T-helper 9 cell (primary cell): ENCODE measurements at places on chromosomes 6 and 20.

DNA sequence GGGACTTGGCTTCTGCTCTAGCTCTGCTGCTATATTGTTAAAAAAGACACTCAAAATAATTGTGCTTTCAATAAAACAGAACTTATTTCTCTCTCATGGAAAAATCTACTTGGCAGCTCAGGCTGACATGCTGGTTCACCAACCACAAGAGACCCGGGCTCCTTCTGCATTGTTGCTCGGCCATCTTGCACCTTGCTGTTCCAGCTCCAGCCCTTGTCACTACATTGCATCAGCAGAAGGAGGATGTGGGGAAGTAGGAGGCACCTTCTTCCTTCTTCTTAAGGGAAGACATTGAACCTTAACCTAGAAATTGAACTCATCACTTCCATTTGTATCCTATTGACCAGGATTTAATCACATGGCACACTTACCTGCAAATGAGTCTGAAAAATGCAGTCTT lies 6.6 kb upstream of the C20orf202 start:
- no peak for DNase-seq

GRCh38 chr6:45118754-45119153 lies 209.4 kb upstream of the RUNX2 start:
- DNase-seq, result no peak

DNA sequence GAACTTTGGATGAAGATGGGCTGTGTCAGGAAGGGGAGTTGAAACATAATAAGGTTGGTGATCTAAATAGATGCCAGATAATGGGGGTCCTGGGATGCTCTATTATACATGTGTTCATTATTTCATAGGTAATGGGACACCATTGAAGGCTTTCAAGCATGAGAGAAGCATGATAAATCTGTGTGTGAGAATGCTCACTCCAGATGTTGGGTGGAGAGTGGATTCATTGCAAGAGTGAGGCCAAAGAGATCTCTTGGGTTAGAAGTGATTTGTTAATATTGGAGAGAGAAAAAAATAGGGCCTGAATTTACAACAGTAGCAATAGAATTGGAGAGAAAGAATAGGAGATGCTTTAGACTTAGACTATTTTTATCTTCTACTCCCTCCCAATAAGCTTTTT lies 321.3 kb downstream of the SAMD5 start:
- DNase-seq, result no peak

- no peak for DNase-seq
Measured at GRCh38 chr6:156425359-156426020, 351.7 kb upstream of the ARID1B start.

- no peak for DNase-seq
Measured at GRCh38 chr6:15305909-15306308, 60.0 kb downstream of the JARID2 start.

DNA sequence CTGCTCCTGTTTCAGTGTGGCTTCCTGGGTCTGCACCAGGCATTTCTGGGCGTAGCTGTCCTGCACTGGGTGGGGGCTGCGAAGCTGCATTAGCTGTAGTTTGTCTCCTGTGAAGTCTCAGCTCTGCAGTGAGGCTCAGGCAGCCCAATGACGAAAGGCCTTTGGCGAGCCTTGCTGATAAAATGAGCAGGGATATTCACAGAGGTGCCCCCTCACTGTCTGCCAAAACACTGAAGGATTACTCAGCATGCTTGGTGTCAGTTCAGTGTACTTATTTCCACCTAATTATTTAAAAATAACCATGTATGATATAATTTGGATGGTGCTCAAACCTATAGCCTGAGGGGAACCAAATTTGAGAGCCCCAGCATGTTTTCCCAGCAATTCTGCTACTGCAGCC lies 73.5 kb downstream of the ECT2L start:
- DNase-seq, result no peak

- no peak for DNase-seq
Measured at GRCh38 chr20:56653211-56653610, 24.1 kb downstream of the TFAP2C start.

GRCh38 chr20:8389381-8390036 lies 257.4 kb downstream of the PLCB1 start:
- no peak for DNase-seq

DNA sequence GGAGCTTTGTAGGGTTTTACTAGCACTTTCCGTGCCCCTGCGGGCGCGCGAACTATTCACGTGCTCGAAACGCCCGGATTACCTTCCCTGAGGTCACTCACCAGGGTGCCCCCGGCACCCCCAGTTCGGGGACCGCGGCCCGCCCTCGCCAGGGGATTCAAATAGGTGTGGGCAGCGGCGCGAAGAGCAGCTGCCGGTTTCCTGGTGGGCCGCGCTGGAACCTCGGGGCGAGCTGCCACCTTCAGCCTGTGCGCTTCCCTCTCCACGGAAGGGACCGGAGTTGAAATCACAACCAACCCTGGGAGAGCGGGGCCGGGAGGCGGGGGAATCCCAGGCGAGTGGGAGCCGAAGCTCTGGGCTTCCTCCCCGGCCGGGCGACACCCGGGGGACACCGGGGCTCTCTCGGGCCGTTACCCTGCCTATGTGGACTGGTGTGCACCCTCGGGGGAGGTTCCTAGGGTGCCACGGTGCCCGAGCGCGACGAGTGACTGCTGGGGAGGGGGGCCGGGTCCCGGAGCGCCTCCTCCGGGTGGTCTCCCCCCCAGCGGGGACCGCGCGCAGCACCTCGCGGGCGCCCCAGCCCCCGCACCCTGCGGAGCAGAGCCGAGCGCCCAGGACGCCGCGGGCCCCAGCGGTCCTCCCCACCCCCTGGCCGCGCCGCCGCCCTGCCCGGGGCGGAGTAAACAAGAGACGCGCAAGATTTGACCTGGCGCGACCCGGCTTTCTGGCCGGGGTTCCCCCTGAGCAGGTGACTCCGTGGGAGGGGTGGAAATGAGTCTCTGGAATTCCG lies 2.1 kb upstream of the HIVEP2 start:
- DNase-seq, result peak; percentile 78

DNA sequence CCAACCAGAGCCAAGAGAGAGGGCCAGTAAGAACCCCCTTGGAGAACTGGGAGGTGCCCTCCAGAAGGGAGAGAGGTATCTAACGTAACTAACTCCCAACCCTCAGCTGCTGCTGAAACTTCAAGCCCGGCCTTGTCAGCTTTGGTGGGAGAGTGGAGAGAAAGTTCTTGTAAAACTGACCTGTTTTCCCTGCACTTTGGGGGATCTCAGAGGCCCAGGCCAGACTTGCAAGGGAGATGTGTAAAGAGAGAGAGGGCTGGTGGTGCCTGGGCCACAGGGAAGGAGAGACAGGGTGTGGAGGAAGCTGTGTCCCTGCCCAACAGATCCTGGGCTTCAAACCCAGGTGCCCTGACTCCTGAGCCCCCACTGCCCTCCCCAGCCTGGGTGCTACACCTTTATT lies 17.3 kb upstream of the IP6K3 start:
- DNase-seq, result no peak

DNA sequence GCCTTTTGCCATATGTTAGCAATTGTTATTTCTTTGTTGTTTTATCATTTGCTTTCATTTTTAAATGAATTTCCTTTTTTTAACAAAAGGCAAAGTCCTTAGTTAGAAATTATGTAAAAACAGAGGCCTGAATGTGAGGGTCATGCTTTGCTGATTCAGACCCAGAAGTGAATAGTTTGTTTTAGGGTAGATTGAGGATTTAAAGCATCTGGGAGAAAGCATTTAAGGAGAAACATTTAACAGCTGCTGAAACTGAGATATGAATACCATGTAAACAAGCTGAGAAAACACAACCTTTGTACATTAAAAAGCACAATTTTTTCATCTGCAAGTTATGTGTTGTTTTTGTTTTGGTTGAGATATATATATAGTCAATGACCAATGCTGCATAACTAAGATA lies 8.0 kb downstream of the HTR1B start:
- no peak for DNase-seq

GRCh38 chr20:1775117-1775516 lies 117.5 kb upstream of the SIRPG start:
- no peak for DNase-seq

DNA sequence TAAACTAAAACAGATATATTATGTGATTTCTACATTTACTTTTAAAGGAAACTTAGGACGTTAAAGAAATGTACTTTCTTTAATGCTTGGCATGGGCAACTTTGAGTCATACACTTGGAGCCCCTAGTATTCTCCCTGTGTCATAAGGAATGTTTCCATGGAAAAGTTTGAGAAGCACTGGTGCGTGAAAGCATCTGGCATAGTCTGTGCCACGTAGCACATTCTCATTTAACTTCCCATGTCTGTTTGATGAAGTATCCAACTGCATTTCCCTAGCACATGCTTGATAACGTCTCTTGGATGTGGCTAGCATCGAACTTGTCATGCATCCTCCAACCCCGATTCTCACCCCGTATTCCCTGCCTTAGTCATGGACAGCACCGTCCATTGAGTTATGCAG lies 172.0 kb downstream of the TBC1D7 start:
- no peak for DNase-seq

- no peak for DNase-seq
Measured at GRCh38 chr6:1042583-1043457, 269.1 kb upstream of the FOXQ1 start.
